NCI-H1436 treated with DMSO at 0.1 percent for 48 hours (cell line): ENCODE measurements at places on chromosomes 4 and X.

DNA sequence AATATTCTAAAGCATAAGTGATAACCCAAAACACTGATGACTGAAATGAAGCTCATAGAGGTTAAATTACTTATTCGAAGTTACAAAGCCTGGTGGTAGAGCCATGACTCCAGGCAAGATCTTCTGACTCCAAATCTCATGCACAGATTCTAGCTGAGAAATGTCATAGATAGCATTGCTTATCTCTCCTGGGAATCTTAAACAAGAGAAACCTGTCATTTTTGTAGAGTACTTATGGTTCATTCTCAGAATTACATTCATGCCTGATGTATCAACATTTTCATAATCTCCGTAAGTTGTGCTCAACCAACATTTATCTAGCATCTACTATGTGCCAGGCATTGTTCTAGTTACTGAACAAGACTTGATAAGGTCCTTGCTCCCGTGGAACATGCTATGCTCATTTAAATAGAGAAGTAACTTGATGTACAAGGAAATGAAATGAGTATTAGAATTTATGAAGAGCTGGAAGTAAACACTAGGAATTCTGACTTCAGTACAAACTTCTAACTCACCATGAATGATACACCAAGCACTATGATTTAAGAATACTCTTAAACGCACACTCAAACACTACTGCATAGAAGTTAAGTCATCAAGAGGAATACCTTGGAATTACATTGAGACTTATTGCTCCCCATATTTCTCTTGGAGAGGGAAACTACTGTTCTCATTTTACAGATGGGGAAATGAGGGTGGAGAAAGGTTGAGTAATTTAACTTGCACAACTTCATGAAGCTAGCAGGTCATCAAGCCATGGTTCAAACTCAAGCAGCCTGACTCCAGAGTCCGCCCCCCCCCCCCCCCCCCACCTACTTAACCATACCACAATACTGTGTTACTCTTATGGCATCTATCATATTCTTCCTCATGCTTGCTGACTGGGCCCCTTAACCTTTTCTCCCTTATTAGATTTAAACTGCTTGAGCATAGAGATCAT is 45.4 kb downstream of the MBNL3 start:
- no peak for DNase-seq

GRCh38 chr4:106297245-106298035 is 18.6 kb downstream of the TBCK start:
- DNase-seq, result no peak

DNA sequence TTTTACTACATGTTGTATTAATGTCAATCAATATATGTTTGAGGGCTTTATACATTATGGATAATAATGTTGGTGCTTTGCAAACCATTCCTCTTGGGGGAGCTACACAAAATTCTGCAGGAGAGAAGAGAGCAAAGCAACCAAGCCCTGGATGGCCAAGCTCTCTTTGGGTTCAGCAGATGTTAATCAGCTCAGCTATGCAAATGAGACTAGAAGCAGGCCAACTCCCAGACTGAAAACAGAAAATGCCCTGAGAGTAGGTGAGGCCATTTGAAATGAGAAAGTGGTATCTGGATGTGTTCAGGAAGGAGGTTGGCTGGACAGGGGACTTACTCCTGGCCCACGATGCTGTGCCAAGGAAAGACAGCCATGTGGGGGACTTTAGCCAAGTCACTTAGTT is 387.0 kb downstream of the BCOR start:
- no peak for DNase-seq

GRCh38 chrX:28979877-28980276 is 392.6 kb downstream of the IL1RAPL1 start:
- DNase-seq, result no peak

DNA sequence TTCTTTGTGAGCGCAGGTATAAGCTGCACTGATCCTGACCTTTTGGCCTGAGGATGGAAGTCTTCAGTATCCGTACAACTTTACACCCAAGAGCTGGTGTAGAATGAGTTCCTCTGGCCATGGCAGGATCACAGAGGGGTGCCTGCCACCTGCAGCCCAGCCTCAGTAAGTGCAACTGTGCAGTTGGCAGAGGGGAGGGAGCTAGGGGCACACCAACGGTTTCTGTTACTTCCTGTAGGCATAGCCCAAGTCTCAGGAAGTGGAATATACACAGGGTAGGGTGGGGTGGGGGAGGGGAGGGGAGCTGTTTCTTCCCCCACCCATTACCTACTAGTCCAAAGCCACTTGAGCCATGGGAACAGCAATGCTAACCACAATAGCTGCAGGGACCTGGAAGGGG is 85.4 kb upstream of the GBA3 start:
- DNase-seq, result no peak

- no peak for DNase-seq
Measured at GRCh38 chr4:84673475-84674240, 90.7 kb downstream of the CDS1 start.

GRCh38 chrX:318739-319578 is at the start of gene GTPBP6:
Gene GTPBP6 (minus strand): TSS chrX:318796. CDS start chrX:318787, 9 bp downstream.
- DNase-seq, result no peak

DNA sequence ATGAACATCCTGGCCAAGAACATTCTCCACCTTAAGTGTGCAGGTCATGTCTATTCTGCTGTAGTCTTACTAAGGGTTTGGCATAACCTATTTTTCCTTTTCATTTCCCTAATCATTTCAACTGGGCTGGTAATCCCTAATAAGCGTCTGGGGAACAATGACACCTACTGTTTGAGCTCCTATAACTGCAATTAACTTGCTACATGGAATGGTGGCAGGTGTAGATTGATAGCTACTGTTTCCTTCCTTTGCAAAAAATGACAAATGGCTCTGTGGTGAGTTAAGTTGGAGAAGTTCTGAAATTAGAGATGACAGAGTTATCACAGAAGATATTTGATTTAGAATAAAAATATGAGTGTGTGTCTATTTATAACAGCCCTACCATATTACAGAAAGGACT is 104.5 kb upstream of the NAP1L5 start:
- DNase-seq, result no peak

DNA sequence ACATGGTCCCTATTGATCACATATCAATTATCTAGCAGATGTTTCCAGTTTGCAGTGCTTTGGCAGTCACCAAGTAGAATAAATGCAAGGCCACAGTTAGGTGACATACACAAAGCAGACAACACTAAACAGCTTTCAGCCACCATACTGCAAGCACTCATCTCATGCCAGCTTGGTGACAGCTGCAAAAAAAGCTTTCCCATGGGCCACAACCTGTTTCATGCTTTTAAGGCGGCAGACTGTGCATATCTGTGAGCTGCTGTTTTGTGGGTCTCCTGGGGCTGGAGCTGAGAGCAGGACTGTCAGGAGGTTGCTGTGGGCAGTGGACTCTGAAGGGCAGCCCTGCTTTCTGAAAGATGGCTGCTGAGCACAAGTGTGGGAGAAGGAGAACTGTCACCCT is 82.6 kb downstream of the FHDC1 start:
- DNase-seq, result no peak

GRCh38 chr4:136706942-136707341 is 825.4 kb downstream of the PCDH18 start:
- DNase-seq, result no peak

DNA sequence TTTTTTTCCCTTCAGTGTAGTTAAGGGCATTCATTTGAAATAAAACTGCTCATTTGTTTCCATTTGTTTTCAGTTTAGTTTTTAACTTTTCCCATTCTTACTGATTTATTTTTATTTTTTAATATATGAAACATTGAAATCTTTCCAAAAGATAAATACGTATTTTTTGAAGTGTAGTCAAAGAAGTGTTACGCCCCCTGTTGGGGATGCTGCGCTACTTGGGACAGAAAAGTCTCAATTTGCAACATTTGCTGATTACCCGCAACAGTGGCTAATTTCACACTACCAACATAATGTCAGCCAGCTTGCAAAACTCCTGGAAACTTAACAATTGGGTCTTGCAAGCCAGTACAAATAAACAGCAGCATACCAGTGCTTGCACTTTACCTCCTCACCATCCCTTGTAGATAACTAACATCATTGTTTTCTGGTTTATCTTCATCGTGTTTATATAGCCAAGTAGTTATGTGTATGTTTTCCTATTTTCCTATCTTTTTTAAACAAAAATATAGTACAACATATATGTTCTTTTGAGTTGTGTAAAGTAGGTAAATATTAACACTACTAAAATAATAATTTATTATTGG is 158.6 kb downstream of the STPG2 start:
- DNase-seq, result no peak

DNA sequence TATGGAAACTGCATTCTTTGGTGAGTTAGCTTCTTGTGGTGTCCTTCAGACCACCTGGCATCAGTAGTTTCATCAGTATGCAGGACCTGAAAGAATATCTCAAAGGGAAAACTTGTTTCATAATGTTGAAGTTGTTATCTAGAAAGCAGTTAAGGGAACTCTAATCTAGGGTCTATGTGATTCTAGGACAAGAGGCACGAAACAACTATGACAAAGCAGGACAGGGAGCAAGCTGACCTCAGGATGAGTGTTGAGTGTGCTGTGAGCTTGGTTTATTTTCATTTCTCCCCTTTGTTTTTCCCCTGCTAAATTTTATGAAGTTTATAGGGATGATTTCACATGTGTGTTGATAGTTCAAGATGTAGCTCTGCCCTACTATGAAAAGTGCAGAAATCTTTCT is 65.7 kb downstream of the MXRA5 start:
- DNase-seq, result no peak

GRCh38 chrX:130393451-130394074 is 8.1 kb upstream of the GPR119 start:
- DNase-seq, result no peak
